ENCODE measurements at places on chromosomes 12 and 14.

DNA sequence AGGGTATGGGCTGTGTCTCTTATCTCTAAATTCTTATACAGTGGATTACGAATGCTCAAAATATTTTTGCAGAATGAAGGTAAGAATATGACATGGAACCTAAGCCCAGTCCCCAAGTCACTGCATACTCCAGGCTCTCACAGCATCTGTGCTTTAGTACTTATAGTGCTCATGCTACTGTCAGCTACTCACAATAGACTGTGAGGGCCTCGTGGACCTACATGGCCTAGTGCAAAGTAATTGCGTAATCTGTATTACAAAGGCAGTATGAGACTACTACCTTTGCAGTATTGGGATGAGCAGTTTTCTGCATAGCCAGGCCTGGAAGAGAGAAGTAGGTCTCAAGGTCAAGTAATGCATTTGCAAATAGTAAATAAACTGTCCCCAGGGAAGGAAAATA, 27.9 kb downstream of the VWF start:
- no peak for DNase-seq

DNA sequence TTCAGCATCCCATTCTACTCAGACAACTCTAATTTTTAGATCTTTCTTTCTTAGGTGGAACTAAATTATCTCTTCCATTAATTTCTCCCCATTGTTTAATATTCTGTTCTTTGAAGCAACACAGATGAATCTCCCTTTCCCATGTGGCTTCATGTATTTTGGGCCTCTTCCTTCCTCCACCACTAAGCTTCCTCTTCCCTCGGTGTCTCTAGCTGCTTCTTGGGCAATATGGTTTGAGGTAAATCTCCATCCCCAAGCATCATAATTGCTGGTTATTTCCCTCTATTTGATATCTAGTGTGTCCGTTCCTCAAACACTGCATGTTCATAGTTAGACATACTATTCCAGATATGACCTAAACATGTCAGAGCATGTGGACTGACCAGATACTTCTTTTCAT, 119.2 kb downstream of the PELI2 start:
- no peak for DNase-seq

- DNase-seq, result no peak
These were observed 62.7 kb upstream of the PELI2 start for GRCh38 chr14:56055511-56055910.

DNA sequence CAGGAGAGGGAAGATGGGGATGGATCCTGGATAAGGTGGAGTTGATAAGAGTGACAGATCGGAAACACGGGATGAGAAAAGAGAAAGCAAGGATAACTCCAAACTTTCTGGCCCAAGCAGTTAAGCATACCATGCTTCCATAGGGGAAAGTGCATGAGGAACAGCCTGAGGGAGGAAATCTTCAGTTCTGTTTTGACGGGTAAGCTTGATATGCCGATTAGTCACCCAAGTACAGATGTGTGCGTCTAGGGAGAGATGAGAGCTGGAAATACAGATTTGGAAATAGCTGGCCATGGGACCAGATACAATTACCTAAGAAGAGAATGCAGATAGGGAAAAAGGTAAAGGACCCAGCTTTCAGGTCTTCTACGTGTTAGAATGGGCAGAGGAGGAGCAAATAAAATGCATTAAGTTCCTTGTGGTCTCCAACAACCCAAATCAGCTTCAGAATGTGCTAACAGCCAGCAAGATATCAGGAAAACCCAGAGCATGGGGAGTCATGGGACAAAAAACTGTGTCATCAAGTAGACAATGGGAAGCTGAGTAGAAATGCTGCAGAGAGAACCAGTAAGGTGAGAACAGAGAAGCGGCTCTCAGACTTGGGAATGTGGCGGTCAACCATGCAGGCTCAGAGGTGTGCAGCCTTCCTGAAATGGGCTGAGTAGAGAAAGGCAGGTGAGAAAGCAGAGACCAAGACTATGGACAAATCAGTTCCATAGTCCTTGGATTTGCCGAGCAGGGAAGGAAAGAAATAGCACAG, 56.3 kb downstream of the PPP1R36 start:
- DNase-seq, result no peak

DNA sequence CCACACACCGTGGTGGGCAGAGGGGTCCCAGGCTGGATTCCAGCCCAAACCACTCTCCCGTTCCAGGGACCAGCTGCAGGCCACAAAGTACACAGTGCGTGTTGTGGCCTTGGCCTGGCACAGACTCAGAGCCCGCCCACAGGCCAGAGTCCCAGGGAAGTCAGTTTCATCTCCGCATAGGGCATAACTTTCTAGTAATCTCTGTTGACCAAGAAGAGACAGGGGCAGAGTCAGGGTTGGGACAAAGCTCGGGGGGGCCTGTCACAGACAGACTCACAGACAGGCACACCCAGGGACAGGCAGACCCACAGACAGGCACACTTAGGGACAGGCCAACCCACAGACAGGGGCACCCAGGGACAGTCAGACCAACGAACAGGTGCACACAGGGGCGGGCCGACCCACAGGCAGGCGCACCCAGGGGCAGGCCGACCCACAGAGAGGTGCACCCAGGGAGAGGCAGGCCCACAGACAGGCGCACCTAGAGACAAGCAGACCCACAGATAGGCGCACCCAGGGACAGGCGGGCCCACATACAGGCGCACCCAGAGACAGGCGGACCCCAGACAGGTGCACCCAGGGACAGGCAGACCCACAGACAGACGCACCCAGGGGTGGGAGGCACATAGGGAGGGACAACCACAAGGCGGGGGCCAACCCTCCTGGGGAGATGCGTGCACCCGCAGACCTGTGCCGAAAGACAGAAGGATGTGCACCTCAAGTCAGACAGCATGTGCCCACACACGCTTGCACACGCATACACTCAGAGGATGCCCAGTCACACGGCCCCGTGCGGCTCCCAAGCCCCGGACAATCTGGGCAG, 323.3 kb upstream of the RTL1 start:
- peak; percentile 21 for DNase-seq

GRCh38 chr12:64219145-64219544, 3.0 kb downstream of the KICS2 start:
- DNase-seq, result no peak

Measured in D341Med (cell line).